ENCODE measurements at places on chromosomes 12 and 14. TPM values are rescaled to one million over a fixed set of nuclear protein-coding genes. Genes with fewer than 3 reads are reported as not detected.

- DNase-seq = no peak
- peak overlapping the region; percentile 39 for H3K27ac ChIP-seq
- H3K27me3 ChIP-seq = no peaks in the 10 kb centered on the region
- H3K4me3 ChIP-seq = no peak overlapping the region
These were observed 39.4 kb downstream of the SH2B3 start for GRCh38 chr12:111444925-111445725.

- peaks cover 2% of the 10 kb centered on the region for H3K4me1 ChIP-seq
- no peak for DNase-seq
- no peaks in the 10 kb centered on the region for H3K27me3 ChIP-seq
These were observed 65.0 kb downstream of the CHGA start for GRCh38 chr14:92987713-92988510.

PKP2 gene
- polyA plus RNA-seq = 0.11 TPM

KERA gene
- not detected for polyA plus RNA-seq

PPP4R4 gene
- polyA plus RNA-seq = 0.17 TPM

Measured in IMR-90 (cell line).